Diencephalon (tissue), 1 donor: ENCODE measurements at places on chromosomes 2 and 18. TPM values are rescaled to one million over a fixed set of nuclear protein-coding genes. Genes with fewer than 3 reads are reported as not detected.

The MALL gene
- total RNA-seq, result 2.5 TPM

The SPTBN1 gene
- 524 TPM for total RNA-seq

The PMAIP1 gene
- 0.69 TPM for total RNA-seq

The IL1RN gene
- not detected for total RNA-seq

The MEP1B gene
- total RNA-seq, result 0.23 TPM

The CRYBA2 gene
- not detected for total RNA-seq

The WNT6 gene
- total RNA-seq, result 0.23 TPM

The NEURL3 gene
- total RNA-seq, result not detected
